ENCODE measurements at places on chromosomes 3 and 15. TPM values are rescaled to one million over a fixed set of nuclear protein-coding genes. Genes with fewer than 3 reads are reported as not detected.

The CYP11A1 gene
- 0.16 TPM for total RNA-seq

The P2RY12 gene
- total RNA-seq: not detected

The TNFSF10 gene
- total RNA-seq: 0.13 TPM

The PLSCR5 gene
- not detected for total RNA-seq

The CAV3 gene
- not detected for total RNA-seq

The TUSC7 gene
- not detected for total RNA-seq

- no peak for DNase-seq
- no peak overlapping the region for H3K27ac ChIP-seq
- no peak overlapping the region for H3K4me3 ChIP-seq
- H3K36me3 ChIP-seq: no peaks in the 10 kb centered on the region
- no peaks in the 10 kb centered on the region for H3K4me1 ChIP-seq
Observed at GRCh38 chr3:134276086-134276485, 25.4 kb upstream of the RYK start.

GRCh38 chr3:168531116-168531515 lies 435.4 kb upstream of the GOLIM4 start:
- no peaks in the 10 kb centered on the region for H3K36me3 ChIP-seq
- no peaks in the 10 kb centered on the region for H3K27me3 ChIP-seq
- no peak overlapping the region for H3K4me3 ChIP-seq
- no peak for DNase-seq
- H3K27ac ChIP-seq: no peak overlapping the region

DNA sequence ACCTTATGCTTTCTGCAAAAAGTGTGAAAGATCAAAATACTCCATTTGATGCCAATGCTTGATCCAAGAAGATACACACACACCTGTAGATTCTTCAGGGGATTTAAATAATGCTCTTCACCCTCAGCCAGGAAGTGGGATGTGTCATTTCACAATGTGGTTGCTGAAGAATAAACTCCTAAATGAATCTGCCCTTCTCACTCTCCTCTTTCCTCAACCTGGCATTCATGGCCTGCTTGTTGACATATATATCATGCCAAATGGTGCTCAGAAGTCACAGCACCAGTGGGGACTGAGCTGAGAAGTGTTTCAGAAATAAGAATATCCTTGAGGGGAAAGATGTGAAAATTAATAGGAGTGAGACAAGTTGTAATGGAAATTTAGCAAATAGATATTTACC lies 146.6 kb upstream of the ARHGEF26 start:
- H3K36me3 ChIP-seq: no peaks in the 10 kb centered on the region
- H3K4me1 ChIP-seq: no peaks in the 10 kb centered on the region
- no peak for DNase-seq
- H3K27me3 ChIP-seq: no peaks in the 10 kb centered on the region
- no peak overlapping the region for H3K27ac ChIP-seq
- no peak overlapping the region for H3K4me3 ChIP-seq

DNA sequence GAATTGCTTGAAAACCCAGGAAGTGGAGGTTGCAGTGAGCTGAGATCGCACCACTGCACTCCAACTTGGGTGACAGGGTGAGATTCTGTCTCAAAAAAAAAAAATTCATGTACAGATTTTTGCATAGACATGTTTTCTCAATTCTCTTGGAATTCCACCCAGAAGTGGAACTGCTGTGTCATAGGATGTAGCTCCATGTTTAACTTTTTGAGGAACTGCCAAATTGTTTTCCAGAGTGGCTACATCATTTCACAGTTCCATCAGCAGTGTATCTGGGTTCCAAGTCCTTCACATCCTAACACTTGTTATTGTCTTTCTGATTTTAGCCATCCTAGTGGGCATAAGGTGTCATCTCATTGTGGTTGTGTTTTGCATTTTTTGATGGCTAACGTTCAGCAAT lies 9.9 kb downstream of the CAPN7 start:
- H3K36me3 ChIP-seq: peaks cover 91% of the 10 kb centered on the region
- H3K27ac ChIP-seq: no peak overlapping the region
- H3K4me1 ChIP-seq: no peaks in the 10 kb centered on the region
- DNase-seq: no peak

GRCh38 chr3:135758961-135759360 lies 206.6 kb upstream of the PPP2R3A start:
- H3K4me1 ChIP-seq: no peaks in the 10 kb centered on the region
- no peak overlapping the region for H3K27ac ChIP-seq
- no peaks in the 10 kb centered on the region for H3K36me3 ChIP-seq

DNA sequence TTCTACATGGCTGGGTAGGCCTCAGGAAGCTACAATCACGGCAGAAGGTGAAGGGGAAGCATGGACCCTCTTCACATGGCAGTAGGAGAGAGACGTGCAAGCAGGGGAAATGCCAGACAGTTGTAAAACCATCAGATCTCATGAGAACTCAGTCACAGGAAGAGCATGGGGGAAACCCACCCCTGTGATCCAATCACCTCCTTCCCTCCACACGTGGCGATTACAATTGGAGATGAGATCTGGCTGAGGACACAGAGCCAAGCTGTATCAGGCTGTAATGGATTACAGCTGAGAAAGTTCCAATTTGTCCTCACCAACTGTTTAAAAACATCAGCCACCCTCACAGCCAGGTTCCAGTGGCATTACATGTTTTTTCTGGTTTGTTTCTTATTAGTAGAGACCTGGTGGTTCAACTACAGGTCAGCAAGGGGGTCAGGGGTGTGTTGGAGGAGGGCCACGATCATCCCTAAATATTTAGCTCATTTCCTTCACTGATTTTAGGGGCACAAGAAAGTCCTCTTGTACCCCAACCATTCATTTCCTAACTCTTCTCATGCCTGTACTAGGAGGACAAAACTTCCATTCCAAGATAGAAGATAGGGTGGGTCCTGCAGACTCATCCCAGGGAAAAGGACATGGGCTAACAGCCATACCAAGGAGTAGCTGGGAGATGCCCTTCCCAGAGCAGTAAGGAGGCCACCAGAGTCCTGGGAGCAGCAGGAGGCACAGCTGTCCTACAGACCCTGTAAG lies 54.4 kb downstream of the ANXA2 start:
- no peak overlapping the region for H3K4me3 ChIP-seq
- DNase-seq: no peak
- H3K4me1 ChIP-seq: no peaks in the 10 kb centered on the region
- H3K36me3 ChIP-seq: peaks cover 22% of the 10 kb centered on the region

DNA sequence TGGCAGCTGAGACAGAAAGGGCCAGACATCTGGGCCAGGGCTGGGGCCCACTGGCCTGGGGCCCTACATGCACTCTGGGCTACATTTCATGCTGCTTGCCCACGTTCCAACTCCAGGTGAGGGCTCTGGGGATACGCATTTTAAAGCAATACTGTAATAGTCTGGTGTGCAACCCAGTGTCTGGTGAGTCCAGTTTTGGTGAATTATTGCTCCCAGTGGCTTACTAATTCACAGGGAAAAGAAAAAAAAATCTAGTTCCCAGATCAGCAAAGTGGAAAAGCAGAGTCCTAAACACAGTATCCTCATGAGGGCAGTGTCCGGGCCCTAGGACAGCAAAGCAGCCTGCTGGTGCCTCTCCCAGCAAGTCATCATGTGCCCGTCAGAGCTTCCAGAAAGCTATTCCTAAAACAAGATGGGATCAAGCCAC lies 82.4 kb downstream of the CCNL1 start:
- H3K27ac ChIP-seq: no peak overlapping the region
- H3K36me3 ChIP-seq: no peaks in the 10 kb centered on the region
- DNase-seq: no peak

DNA sequence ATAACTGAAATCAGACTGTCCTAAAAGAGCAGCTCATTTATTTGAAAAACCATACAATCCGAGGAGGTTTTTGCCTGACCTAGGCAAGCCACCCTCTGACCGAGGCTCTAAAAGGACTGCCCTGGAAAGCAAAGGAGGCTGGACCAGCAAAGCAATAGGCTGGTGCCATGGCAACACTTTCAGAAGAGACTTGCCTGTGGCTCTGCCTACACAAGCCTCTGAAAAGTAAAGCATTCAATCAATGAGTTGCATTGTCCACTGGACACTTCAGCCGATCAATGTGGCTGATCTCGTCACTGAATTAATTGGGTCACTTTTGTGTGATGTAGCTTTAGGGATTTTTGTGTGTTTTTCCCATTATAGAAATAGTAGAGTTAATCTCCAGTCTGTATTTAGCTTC lies 99.1 kb upstream of the SEMA6D start:
- H3K27me3 ChIP-seq: no peaks in the 10 kb centered on the region
- H3K27ac ChIP-seq: no peak overlapping the region
- no peaks in the 10 kb centered on the region for H3K36me3 ChIP-seq
- H3K4me1 ChIP-seq: no peaks in the 10 kb centered on the region

DNA sequence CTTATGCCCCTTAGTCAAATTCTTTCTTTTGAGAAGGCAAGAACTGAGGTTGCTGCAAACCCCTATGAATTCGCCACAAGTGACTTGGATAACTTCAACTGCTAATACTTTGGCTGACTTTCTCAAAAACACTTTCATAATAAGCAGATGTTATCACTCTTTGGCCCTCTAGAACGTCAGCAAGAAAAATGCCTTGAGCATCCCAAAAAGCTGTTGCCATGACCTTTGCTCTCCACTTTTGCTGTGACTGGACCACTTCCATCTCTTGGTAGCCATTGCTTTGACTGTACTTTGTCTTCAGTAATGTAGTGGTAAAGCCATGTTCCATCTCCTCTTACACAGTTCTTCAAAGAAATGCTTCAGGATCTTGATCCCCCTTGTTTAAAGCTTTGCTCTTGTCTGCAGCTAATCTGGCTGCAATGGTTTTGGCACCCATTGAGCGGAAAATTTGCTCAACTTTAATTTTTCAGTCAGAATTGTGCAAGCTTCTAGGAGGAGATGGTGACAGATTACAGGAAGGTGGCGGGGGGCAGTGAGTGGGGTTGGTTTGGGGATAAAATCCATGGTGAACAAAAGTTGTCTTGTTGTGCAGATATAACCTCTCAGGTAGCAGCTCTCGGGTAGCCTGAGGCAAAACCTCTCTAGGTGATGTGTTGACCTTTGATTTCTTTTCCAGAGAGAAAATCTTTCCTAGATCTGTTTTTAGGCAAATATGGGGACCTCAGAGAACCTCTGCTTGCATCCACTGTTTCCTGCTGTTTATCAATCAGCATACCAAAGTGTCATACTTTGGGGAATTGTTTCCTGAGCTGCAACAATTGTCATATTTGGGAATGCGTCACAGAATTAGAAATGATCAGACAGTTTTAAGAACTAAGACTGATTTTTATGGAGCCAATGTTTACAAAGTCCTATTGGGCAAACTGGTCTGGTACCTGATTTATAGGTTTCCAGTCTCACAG lies 83.6 kb downstream of the CCR1 start:
- DNase-seq: no peak
- H3K27ac ChIP-seq: no peak overlapping the region
- H3K4me1 ChIP-seq: no peaks in the 10 kb centered on the region

DNA sequence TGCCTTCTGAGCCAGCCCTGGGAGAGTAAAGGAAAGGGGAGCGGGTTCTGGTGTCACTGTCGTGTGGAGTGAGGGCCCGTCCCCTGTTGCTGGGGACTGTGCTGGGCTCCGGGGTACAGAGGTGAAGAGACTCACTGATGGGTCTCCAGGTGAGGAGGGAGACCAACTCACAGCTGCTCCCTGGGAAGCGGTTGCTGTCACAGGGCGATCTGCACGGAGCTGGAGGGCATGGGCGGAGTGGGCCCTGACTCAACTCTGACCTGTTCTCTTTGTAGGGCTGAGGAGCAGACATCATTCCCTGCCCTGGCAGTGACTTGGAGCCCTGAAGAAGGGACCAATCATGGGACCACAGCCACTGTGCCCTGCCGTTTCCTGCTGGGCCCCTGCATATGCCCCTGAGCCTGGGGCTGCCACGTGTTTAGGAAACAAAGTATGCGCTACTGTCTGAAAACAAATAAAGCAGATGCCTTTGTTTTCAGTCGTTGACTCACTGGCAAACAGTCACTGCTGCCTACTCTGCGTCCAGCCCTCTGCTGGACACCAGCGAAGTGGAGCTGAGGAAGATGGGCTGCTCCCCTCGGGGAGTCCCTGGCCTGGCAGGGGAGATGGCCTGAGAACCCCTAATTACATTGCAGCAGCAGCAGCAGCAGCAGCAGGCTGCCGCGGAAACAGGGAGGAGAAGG lies 22.9 kb upstream of the PLXNA1 start:
- no peak overlapping the region for H3K4me3 ChIP-seq
- DNase-seq: no peak

DNA sequence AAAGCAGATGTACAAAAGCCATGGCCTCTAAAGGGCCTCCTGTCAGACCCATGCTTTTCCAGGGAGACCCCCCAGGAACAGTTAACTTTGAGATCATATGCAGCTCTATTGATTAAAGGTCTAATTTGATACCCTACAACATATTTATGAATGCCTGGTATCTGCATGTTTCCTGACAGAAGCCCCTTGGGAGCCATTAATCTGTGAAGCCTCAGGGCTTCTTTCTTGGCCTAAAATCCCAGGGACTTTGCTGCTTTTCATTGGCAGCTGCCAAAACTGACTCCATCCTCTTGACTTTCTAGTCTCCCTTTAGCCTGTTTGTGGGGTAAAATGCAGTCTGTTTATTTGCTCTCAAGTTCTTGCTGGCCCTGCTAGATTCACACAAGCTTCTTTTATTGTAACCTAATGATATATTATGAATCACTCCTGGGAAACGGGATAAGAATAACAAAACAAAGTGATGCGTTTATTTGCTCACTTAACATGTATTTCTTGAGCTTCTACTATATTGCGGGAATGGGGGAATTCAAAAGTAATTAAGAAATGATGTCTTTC lies 257.0 kb downstream of the LSAMP start:
- H3K36me3 ChIP-seq: no peaks in the 10 kb centered on the region
- H3K4me1 ChIP-seq: no peaks in the 10 kb centered on the region
- no peaks in the 10 kb centered on the region for H3K27me3 ChIP-seq
- no peak overlapping the region for H3K4me3 ChIP-seq
- no peak overlapping the region for H3K27ac ChIP-seq

DNA sequence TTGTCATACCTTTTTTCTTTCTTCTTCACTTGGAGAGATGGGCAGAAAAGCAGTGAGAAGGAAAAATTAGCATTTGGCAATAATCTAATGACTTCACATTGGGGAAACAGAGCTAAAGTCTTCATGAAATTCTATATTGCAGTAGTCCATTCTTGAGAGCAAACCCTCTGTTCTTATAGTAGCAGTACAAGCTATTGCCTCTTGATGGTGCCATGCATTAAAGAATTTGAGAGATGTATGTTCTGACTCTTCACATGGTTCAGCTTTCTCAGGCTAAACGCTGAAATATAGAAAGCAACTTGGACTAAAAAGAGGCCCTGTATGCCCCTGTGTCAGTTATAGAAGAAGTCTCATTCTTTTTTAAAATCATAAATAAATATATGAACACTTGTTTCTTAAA lies 36.0 kb downstream of the PHLDB2 start:
- no peaks in the 10 kb centered on the region for H3K4me1 ChIP-seq
- H3K36me3 ChIP-seq: no peaks in the 10 kb centered on the region
- H3K27ac ChIP-seq: no peak overlapping the region
- no peaks in the 10 kb centered on the region for H3K27me3 ChIP-seq
- DNase-seq: no peak
- H3K4me3 ChIP-seq: no peak overlapping the region

GRCh38 chr3:112615989-112616731 lies 24.8 kb downstream of the CCDC80 start:
- no peak overlapping the region for H3K4me3 ChIP-seq
- no peak overlapping the region for H3K27ac ChIP-seq
- H3K27me3 ChIP-seq: no peaks in the 10 kb centered on the region
- peaks cover 5% of the 10 kb centered on the region for H3K4me1 ChIP-seq
- no peak for DNase-seq

GRCh38 chr3:87792198-87792533 lies 266.6 kb downstream of the CGGBP1 start:
- peaks cover 5% of the 10 kb centered on the region for H3K4me1 ChIP-seq
- no peaks in the 10 kb centered on the region for H3K27me3 ChIP-seq
- no peak for DNase-seq
- H3K27ac ChIP-seq: peak overlapping the region; percentile 84
- H3K36me3 ChIP-seq: peaks cover 3% of the 10 kb centered on the region

All from K562 (cell line).